ENCODE measurements at places on chromosomes 2 and 18.

DNA sequence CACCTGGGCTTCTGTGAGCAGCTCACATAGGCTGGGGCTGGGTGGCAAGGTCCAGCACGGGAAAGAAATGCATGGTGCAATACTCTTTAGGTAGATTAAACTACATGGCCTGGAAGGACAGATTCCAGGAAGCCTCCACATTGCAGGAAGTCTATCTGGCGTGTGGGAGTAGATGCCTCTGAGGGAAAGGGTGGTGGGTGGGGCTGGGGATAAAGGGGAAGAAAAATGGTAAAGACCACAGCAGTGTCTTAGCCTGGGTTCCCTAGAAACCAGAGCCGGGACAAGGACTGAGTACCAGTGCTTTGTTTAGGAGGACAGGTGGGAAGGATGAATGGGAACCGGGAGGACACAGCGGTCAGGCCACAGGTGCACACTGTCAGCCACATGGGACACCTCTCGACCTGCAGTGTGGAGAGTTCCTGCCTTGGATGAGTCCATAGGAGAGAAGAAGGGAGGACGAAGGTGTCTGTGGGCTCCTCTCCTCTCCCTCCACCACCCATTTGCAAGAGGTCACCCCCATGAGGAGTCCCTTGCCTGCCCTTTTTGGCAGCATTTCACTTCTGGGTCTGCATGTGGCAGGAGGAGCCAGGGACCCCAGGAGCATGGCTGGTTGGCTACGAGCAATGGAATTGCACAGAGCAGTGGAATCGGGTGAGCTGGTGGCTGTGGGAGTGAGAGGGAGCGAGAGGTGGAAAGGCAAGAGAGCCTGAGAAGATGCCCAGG is 91.5 kb upstream of the HS6ST1 start:
- no peak for DNase-seq

GRCh38 chr18:25350489-25351251 is 1.3 kb downstream of the ZNF521 start:
- DNase-seq = no peak

- DNase-seq = no peak
These were observed 82.0 kb upstream of the CCDC195 start for GRCh38 chr2:224798180-224798579.

- DNase-seq = no peak
These were observed 118.8 kb upstream of the B3GNT2 start for GRCh38 chr2:62076980-62077638.

- DNase-seq = no peak
These were observed 67.2 kb downstream of the SLC8A1 start for GRCh38 chr2:40384714-40385113.

GRCh38 chr2:227038550-227039189 is 125.3 kb downstream of the COL4A4 start:
- DNase-seq = no peak

- DNase-seq = no peak
These were observed 21.5 kb downstream of the NABP1 start for GRCh38 chr2:191699341-191699945.

- DNase-seq = no peak
These were observed 173.1 kb downstream of the SEPTIN10 start for GRCh38 chr2:109440499-109441156.

DNA sequence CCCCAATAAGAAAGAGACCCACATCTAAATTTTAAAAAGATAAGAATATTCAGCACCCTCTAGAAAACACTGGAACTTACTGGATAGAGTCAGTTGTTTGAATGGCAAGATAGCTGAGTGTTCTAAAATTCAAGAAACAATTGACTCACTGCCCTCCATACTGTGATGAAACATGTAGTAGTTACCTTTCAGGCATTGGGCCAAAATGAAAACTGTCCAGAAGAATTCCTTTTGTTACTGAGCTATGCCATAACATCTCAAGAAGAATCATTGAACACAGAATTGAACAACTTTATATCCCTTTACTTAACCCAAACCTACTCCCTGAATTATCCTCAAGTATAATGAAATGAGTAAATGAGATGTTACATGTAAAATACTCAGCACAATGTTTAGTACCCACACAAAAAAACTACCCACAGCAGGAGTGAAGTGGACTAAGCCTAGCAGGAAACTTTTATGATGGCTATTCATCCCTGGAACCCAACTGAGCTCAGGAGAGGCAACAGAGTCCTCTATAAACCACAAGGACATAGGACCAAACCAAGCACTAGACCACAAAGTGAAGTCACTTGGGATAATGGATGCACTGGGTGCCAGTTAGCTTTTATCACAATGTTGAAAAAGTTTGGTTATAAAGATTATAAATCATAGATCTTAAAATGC is 32.7 kb downstream of the RBM43 start:
- DNase-seq = no peak

DNA sequence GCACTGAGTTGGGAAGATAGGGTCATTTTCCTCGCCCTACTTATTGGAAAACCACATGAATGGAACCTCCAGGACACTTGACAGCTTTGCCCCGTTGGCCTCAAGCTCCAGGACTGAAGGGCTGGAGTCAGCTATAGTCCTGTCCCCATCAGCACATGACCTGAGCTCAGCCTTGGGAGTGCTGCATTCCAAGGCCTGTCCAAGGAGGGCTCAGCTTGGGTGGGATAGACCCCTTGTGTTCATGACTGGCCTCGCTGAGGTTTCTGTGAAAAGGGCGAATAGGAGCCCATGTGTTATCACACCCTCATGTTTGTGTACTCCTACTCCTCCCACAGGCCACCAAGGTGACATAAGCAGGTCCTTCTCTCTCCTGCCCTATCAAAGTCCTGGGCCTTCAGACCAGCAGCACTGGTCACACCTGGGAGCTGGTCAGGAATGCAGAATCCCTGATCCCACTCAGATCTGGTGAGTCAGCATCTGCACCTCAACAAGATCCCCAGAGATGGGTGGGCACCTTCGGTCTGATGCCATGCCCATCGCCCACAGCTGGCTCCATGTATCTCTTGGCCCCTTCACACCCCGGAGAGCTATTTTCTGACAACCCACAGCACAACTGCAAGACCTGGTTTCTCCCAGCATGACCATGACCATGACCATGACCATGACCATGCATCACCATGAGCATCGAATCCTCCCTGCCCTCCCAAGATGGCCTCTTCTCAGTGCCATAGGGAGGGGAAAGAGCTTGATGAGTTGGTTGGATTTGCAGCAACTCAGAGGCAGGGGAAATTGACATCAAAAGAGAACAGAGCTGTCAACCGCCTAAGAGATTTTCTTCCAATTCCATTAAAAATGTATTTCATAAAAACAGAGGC is 83.0 kb upstream of the RAB6C start:
- no peak for DNase-seq

DNA sequence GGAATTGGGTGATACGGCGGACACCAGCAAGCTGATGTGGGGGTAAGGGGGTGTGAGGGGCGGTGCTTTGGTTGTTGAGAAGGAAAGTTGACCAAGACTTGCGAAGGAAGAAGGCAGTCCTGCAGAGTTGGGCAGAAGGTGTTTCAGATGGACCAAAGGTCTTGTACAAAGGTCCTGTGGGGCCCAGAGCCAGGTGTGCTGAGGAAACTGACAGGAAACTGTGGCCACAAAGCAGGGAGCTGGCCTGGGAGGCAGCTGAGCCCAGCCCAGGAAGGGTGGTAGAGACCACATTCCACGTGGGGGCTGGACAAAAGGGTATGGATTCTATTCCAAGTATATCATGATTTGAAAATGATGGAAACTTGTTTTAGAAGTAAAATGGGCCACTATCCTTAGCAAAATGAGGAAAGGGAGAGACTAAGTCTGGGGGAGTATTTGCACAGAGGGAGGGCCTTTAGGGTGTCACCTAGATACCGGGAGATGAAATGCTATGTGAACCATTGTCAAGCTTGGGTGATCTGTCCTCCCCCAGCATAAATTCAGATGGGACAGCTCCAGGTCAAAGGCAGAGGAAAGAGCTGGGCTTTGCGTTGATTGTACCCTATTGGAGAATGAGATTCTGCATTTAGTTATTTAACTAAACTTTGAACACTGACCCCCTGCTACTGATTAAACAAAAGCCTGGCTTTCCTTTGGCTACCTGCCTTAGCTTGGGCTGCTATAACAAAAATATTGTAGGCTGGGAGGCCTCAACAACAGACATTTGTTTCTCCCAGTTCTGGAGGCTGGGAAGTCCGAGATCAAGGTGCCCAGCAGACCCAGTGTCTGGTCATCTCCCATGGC is 4.3 kb upstream of the EDAR start:
- no peak for DNase-seq

GRCh38 chr2:85669549-85669948 is 1.6 kb upstream of the SFTPB start:
- no peak for DNase-seq

DNA sequence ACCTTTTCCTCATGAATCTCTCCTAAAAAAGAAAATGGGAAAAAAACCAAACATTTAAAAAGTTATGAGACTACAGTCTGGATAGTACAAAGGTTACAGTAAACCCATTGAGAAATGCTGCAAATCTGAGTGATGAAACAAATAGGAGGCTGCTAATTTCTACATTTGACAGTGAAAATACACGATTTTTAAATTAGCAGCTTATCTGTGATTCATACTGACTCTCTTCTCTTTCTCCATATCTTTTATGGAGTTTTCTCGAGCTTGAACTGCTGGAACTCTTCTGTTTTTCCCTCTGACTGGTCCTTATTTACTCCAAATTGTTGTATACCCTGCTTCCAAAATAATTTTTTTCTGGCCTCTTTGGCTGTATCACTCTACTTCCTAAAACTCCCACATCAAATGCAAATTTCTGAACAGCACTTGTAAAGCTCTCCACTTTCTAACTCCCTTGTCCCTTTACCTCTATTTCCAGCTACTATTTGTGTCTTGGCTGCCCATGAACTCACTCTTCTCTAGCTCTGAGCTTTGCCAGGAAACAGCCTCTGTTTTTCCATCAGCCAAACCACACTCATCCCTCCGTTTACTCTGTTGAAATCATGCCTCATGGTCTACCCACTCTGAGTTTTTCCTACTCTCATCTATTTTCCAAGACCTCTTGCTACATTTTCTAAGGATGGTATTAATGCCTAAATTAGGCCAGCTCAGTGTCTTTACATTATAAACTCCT is 73.7 kb downstream of the RBMS1 start:
- no peak for DNase-seq

GRCh38 chr2:129400826-129401225 is 578.6 kb upstream of the RAB6C start:
- DNase-seq = no peak

- DNase-seq = no peak
These were observed 439.1 kb upstream of the HNMT start for GRCh38 chr2:137525132-137525531.

- DNase-seq = no peak
These were observed 104.6 kb downstream of the PTPN4 start for GRCh38 chr2:119864318-119864717.

GRCh38 chr18:58609536-58609993 is 19.3 kb downstream of the ALPK2 start:
- no peak for DNase-seq

DNA sequence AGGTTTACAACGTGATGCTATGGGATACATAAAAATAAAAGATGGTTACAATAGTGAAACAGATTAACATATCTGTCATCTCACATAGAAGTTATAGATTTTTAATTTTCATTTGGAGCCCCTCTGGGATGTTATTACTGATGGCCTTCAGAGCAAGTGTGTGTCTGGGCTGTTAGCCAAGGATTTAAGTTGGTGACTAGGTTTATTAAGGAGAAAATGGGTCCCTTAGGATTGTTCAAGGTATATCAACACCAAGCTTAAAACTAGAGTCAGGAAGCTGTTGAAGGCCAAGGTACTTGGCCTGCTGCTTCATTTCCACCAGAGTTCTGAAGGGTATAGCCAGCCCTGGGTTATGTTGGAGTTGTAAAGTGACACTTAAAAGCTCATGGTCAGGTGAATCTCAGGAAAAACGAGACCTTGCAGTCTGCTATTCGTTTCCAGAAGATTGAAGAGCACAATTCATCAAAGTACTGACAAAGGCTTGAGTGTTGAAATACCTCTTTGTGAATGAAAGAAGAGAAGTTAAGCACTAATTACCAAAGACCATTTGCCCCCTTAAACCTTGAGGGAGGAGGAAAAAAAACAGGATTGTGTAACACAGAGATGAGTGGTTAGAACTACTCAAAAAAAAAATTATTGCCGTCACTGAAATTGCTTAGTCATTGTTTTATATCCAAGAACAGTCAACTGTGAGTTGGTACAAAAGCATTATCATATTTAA is 48.4 kb downstream of the MAP2 start:
- peak; percentile 64 for DNase-seq

GRCh38 chr2:68365087-68365486 is at the start of gene PLEK:
Gene PLEK (plus strand): TSS chr2:68365282. CDS start chr2:68365352, 70 bp downstream.
- no peak for DNase-seq

DNA sequence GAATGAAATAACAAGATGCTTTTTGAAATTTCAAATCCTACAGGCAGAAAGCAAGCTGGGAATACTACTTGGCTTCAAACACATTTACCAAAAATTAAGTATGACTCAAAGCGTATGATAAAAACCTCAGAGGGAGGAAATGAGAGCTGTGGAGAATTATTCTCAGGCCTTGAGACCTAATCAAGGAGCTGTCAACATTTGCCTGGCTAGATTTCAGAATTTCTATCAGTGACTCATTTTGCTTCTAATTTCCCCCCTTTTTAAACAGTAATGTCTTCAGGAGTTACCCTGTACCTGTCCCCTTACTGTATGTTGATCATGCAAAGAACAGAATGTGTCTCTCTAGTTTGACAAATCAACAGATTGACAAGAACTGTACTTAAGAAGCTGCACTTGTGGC is 1324.5 kb upstream of the DDX18 start:
- DNase-seq = no peak

GRCh38 chr2:207868855-207869596 is 99.3 kb upstream of the FZD5 start:
- DNase-seq = no peak

DNA sequence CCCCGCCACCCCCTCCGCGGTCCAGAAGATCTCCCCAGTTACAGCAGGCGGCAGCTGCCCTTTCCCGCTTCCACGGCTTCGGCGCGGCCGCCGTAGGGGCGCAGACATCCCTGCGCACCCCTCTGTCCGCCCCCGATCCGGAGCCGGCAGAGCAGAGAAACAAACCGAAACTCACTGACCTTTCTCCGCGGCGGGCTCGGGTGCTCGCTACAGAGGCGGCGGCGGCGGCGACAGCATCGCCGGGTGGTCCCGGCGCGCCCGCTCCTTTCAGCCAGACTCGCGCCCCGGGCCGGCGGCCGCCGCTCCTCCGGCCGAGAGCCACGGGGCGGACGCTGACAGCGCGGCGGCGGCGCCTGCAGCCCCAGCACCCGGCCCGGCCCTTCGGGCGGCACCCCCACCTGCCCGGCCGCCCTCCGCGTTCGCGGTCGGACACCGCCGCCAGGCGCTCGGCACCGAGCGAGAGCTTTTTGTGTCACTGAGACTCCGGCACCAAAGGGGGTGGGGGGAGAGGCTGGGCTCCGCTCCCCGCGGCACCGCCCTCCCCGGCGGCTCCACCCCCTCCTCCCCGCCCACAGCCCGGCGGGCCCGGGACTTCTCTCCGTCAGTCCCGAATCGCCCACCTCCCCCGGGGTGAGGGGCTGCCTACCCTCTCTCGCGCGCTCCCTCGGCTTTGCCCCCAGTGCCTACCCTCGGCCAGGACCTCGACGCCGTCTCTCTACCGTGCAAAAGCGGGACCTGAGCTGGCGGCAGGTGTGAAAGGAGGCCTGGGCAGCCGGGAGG is 1.4 kb upstream of the RNF152 start:
- peak; percentile 74 for DNase-seq
